Naive thymus-derived CD8-positive, alpha-beta T cell (primary cell): ENCODE measurements at places on chromosomes 12 and 14. TPM values are rescaled to one million over a fixed set of nuclear protein-coding genes. Genes with fewer than 3 reads are reported as not detected.

DNA sequence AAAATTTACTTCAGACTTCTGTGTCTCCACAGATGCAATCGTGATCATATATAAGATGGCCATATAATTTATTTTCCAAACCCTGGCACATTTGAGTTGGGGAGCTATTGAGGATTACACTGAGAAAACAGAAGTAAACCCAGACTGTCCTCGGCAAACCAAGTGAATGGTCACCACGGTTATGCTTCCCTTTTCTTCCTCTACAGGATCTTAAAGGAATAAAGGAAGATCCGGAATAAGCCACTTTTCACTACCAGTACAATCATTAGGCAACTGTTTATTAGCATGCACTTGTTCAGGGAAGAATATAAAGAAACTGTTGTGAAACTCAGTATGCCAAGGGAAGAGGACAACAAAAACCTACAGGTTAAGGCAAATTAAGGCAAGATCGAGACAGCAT, 27.6 kb downstream of the SBNO1 start:
- H3K4me1 ChIP-seq = peaks cover 4% of the 10 kb centered on the region
- no peak overlapping the region for H3K4me3 ChIP-seq
- peaks cover 78% of the 10 kb centered on the region for H3K36me3 ChIP-seq
- no peaks in the 10 kb centered on the region for H3K27me3 ChIP-seq
- peak overlapping the region; percentile 12 for H3K27ac ChIP-seq
- DNase-seq = no peak

DNA sequence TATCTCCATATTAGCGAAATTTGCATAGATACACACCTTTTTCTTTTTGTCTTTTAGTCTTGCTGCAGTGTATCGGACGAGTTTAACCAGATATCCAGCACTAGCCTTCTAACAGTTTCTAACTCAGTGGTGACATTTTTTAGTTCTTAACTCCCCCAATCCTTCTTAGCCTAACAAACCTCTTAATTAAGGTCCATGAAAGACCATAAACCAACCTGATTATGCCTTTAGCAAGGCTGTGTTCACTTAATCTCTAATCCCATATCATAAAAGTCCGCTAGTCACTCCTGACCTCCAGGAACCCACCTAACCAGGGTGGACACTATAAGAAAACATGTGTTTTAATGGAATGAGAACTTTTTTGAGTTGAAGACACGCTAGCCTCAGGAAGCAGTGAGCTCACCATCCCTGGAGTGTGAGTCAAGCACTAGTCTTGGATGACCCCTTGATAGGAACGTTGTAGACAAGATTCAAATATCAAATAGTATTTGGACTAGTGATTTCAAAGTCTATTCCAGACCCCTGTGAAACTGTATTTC, 9.5 kb downstream of the CDKN1B start:
- peak overlapping the region; percentile 98 for H3K4me3 ChIP-seq
- no peaks in the 10 kb centered on the region for H3K27me3 ChIP-seq
- H3K36me3 ChIP-seq = peaks cover 8% of the 10 kb centered on the region
- H3K27ac ChIP-seq = peak overlapping the region; percentile 97
- no peak for DNase-seq

- H3K27ac ChIP-seq = no peak overlapping the region
- no peak overlapping the region for H3K4me3 ChIP-seq
- no peaks in the 10 kb centered on the region for H3K4me1 ChIP-seq
- H3K27me3 ChIP-seq = no peaks in the 10 kb centered on the region
- no peaks in the 10 kb centered on the region for H3K36me3 ChIP-seq
These were observed 163.8 kb downstream of the RPL10L start for GRCh38 chr14:46487582-46488350.

GRCh38 chr12:77610446-77610845, 220.2 kb upstream of the NAV3 start:
- no peak for DNase-seq
- H3K27ac ChIP-seq = no peak overlapping the region
- H3K36me3 ChIP-seq = no peaks in the 10 kb centered on the region
- H3K4me1 ChIP-seq = no peaks in the 10 kb centered on the region
- H3K4me3 ChIP-seq = no peak overlapping the region

DNA sequence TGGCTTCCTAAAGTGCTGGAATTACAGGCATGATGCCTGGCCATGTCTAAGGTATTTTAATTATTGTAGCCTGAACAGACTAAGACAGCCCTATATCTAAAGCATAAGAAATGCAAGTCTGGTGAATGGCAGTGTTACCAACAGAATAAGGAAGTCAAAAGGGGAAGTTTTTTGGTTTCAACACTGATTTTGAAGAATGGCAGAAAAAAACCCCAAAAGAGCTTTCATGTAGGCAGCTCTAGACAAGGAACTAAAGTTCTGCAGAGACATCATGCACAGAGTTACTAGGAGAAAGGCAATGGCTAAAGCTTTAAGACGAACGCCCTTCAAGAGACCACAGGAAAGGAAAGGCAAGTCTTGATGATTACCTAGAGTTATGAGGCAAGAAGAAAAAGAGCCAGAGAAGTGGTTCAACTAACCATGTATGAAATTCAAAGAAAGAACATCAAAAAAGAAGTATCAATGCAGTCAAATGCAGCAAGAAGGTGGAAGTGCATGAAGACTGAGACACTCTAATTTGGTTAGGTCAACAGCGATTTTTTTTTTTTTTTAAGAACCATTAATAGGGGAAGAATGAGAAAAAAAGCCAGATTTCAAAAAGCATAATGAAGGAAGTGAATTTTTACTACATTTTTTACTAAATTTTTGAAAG, 50.8 kb downstream of the RPS6KA5 start:
- peak overlapping the region; percentile 55 for H3K27ac ChIP-seq
- no peaks in the 10 kb centered on the region for H3K36me3 ChIP-seq
- peaks cover 53% of the 10 kb centered on the region for H3K4me1 ChIP-seq
- peak overlapping the region; percentile 33 for H3K4me3 ChIP-seq

GRCh38 chr12:18467620-18468245, 206.4 kb downstream of the PIK3C2G start:
- DNase-seq = no peak
- H3K4me3 ChIP-seq = no peak overlapping the region
- no peaks in the 10 kb centered on the region for H3K36me3 ChIP-seq

DNA sequence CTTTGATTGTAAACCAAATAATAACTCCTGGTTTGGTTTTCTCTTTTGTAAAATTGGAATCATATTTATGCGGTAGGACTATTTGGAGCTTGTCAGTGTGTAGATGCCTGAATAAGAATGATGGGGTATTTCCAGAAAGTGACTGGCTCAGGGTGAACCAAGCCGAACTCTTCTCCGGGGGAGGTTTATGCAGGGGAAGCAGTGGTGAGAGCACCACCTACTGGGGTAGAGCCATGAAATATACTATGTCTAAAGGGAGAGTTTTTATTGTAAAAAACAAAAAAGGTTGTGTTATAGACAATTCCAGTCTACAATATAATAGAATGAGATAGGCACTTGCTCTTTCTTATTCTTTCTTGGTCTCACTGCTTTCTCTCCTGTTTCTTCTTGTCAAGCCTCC, 222.9 kb upstream of the SLC16A7 start:
- no peak overlapping the region for H3K27ac ChIP-seq
- H3K4me1 ChIP-seq = no peaks in the 10 kb centered on the region
- H3K27me3 ChIP-seq = peaks cover 7% of the 10 kb centered on the region
- no peak for DNase-seq

GRCh38 chr12:121490401-121491281, 90.2 kb downstream of the KDM2B start:
- no peaks in the 10 kb centered on the region for H3K36me3 ChIP-seq
- DNase-seq = no peak
- H3K4me3 ChIP-seq = peak overlapping the region; percentile 57
- H3K4me1 ChIP-seq = peaks cover 9% of the 10 kb centered on the region

DNA sequence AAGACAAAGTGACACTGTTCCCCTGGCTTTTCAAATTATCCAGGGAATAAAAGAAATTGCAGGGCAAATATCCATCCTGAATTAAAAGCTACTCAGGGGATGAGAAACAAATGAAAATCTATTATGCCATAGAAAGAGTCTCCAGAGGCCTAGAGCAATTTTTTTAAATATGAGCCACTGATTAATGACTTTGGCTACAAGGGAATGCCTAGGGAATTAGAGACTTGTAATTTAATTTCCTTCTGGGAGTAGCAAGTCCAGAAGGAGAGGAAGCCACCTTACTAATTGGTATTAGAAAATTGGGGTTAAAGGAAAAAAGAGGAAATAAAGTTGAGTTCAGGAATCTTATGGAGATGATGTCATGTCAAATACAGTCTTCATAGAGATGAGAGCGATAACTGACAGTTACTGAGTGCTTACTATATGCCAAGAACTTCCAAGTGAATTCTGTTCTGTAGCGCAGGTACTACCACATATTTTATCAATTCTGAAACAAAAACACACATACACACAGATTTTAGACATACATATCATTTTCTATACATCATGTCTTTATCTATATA, 304.4 kb downstream of the DUSP6 start:
- H3K27me3 ChIP-seq = no peaks in the 10 kb centered on the region
- no peaks in the 10 kb centered on the region for H3K4me1 ChIP-seq
- H3K36me3 ChIP-seq = no peaks in the 10 kb centered on the region
- H3K27ac ChIP-seq = no peak overlapping the region
- no peak for DNase-seq

VRTN gene
- not detected for polyA plus RNA-seq

GARIN6 gene
- not detected for polyA plus RNA-seq

KRT85 gene
- not detected for polyA plus RNA-seq

RXYLT1 gene
- 16.7 TPM for polyA plus RNA-seq

TCL1B gene
- not detected for polyA plus RNA-seq
